Left kidney (tissue), 8 donors: ENCODE measurements at places on chromosomes 13 and 19.

DNA sequence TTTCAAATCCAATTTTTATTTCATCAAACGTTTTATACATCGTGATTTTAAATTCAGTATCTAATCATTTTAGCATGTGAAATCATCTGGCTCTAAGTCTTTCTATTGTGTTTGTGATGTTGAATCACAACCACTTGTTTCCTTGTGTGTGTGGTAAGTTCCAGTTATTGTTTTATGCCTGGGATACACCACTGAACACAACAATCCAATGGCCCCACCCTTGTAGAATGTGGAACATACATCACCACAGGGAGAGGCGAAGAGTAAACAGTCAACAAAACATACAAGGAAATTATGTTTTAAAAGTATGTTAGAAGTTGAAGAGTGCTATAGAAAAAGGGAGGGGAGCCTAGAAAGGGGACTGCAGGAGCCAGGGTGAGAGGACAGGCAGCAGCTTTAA, 100.5 kb downstream of the EPSTI1 start:
- no peak for DNase-seq

DNA sequence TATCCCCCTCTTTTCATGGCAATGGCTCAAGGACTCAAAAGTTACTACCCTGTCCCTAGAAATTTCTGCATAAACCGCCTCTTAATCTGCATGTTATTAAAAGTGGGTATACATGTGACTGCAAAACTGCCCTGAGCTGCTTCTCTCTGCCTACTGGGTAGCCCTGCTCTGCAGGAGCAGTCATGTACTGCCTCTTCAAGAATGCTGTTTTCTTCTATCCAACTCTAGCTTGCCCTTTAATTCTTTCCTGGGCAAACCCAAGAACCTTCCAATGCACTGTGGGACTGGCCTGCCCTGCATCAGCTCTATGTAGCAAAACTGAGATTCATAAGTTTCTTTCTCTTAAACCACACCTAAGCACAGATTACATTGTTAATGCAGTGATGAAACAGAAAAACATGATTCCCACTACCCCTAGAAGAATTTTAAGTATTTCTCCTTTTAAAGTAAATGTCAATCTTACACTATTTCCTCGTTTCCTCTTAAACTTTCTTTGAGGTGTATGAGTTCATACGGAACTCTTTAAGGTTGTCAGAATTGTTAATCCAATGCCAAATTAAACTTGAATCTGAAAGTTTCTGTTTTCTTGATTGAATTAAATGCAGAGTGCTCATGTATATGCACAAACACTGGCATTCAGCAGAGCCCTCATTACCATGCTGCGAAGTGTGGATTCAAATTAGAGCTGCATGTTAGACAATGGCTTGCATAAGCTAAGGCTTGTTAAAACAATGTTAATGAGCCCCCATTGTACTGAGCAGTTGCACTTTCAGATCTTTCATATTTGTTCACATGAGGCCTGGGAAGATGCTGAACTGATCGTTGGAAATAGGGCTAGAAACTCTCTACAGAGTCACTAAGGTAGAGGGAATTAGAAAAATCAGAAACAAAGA, 669.9 kb upstream of the PCDH20 start:
- DNase-seq = no peak

- DNase-seq = no peak
These were observed 77.3 kb upstream of the GPR183 start for GRCh38 chr13:99384468-99384867.

DNA sequence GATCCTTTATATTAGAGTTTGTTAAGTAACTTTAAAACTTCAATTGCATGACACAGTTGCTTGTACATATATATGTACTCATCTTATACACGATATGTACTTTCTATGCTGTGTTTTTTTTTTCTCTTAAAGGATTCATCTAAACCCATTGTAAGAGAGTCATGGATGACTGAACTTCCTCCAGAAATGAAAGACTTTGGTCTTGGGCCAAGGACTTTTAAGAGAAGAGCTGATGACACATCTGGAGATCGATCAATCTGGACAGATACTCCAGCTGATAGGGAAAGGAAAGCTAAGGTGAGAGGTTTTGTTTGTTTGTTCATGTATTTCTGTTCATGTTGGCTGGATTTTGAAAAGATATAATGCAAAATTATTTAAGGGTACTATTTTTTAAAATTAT, 26.0 kb downstream of the GPALPP1 start:
- no peak for DNase-seq

- no peak for DNase-seq
These were observed 99.7 kb downstream of the PCDH9 start for GRCh38 chr13:67130444-67130843.

GRCh38 chr19:52270266-52270885, 989 bp downstream of the ZNF766 start:
- peak; percentile 11 for DNase-seq

GRCh38 chr19:44807162-44807561, 1.7 kb upstream of the BCAM start:
- no peak for DNase-seq

DNA sequence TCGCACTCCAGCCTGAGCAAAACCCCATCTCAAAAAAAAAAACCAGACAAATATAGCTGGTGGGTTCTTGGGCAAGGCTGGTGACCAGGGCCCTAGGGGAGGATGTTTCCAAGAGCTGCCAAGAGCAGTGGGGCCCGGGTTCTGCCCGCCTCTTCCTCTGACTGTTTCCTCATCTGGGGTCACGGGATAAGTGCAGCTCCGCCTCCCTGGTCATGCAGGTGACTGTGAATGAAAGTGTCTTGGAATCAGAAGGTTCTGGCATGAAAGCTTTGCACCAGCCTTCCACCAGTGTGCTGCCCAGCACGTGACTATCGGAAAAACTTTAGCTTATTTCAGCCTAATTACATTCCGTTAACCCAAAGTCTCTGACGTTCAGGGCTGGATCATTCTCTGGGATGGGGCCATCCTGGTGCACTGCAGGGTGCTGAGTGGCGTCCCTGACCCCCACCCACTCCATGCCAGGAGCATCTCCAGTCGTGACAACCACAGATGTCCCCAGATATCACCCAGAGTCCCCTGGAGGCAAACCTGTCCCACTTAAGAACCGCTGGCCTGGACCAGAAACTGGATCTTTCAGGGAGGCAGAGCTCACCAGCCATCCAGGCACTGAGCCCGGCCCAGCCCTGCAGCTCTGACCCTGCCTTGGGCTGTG, 85.6 kb downstream of the GNG7 start:
- no peak for DNase-seq

DNA sequence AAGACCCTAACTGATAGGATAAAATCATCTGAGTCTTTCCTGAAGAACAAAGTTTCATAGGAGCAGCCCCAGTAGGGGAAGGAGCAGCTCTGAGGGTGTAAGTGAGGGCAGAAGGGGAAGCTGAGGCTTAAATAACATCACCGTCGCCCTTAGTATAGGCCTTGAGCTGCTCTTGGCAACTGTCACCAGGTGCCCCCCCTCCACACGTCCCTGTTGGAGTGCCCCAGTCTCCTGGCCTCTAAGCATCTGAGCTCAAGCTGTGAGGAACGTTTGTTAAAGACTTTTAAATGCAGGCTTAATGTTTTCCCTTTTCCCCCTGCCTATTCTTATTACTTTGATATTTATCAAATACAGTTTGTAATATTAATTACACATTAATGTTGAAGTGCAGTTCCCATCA, 170.6 kb downstream of the ZIC5 start:
- no peak for DNase-seq

DNA sequence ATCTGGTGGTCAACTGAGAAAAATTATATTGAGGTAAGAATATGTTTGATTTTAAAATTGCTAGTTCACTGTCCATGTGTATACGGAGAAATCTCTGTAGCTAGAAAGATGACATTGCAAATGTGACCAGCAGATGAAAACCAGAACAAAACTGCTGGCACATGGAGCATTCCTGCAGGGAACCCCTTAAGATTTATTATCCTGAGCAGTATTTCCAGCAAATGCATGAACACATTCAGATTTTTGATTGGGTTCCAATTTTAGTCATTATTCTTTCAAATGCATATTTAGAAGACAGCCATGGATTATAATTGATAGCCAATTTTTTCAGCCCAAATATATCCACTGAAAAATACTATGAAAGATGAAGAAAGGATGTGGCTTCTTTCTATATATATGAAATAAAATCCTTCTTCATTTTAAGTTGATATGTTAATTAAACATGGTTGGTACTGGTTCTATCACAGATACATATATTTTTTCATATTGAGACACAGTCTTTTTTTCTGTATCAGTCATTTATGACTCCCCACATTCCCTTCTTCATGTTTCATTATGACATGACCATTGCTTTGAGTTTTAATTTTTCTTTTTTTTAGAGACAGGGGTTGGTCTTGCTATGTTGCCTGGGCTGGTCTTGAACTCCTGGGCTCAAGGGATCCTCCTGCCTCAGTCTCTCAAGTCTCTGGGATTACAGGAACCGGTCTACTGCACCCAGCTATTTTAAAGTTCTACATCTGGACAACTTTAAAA, 376.5 kb downstream of the KLF12 start:
- DNase-seq = no peak

DNA sequence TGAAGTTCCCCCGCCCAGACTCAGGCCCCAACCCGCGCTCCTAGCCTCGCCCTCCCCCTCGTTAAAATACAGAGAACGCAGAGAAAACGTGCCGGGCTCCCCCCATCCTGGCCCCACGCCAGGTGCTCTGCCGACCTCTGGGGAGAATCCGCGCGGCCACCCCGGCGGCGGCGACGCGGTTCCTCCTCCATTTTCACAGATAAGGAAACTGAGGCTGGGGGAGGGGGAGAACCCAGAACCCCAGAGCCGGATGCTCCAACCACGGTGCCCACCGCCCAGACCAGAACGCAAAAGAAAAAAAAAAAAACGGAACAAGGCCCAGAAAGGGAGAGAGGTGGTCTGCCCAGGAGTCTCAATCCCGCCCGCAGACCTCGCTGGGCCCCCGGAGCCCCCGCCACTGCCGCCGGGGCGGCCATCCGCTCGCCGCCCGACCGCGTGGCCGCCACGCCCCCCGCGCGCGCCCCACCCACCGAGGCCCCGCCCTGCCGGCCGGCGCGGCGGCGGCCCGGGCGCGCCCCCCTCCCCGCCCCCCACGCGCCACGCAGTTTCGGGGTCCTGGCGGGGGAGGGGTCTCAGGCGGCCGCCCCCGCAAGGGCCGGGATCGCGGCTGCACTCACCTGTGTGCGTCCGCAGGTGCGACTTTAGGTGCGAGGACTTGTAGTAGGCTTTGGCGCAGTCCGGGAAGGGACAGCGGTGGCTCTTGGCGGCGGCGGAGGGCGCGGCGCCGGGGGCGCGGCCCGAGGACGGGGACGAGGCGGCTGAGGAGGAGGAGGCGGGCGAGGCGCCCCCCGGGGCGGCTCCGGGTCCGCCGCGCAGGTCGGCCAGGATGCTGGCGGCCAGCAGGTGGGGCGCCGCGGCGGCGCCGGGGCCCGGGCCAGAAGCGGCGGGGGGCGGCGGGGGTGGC, 703 bp downstream of the KLF16 start:
- no peak for DNase-seq

DNA sequence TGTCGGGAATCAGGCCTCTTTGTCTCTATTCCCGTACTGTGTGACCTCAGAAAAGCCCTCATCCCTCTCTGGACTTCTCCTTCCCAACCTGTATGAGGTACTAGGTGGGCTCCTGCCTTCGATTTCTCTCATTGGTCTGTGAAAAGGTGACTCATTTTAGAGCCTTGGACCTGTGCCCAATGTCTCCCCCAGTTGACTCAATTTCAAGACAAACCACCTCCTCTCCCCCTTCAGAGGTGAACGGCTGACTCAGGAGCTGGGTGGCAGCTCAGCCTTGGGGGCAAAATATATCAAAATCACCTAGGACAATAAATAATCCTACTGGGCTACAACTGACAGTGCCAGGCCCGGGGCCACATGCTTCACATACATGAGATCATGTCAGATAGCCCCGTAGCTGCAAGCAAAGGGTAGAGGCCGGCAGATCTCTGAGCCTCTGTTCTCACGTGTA, 630 bp downstream of the COQ8B start:
- DNase-seq = no peak

DNA sequence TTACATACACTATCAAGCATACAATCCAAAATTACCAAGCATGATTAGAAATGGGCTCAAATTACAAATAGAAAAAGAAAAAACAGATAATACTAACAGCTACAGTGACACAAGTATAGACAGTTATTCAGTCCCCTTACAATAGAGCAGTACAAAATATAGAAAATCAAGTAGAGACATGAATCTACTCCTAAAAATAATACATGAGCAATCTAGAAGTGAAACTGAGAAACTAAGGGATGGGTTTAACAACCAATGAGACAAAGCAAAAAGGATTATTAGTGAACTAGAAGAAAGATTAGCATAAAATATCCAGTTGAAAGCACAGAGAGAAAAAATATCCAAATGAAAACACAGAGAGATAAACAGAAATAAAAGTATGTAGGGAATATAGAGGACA, 426.7 kb downstream of the TBC1D4 start:
- DNase-seq = no peak

GRCh38 chr13:66266761-66267160, 963.4 kb downstream of the PCDH9 start:
- DNase-seq = no peak

GRCh38 chr19:3007975-3008374, 21.1 kb downstream of the TLE2 start:
- DNase-seq = no peak

DNA sequence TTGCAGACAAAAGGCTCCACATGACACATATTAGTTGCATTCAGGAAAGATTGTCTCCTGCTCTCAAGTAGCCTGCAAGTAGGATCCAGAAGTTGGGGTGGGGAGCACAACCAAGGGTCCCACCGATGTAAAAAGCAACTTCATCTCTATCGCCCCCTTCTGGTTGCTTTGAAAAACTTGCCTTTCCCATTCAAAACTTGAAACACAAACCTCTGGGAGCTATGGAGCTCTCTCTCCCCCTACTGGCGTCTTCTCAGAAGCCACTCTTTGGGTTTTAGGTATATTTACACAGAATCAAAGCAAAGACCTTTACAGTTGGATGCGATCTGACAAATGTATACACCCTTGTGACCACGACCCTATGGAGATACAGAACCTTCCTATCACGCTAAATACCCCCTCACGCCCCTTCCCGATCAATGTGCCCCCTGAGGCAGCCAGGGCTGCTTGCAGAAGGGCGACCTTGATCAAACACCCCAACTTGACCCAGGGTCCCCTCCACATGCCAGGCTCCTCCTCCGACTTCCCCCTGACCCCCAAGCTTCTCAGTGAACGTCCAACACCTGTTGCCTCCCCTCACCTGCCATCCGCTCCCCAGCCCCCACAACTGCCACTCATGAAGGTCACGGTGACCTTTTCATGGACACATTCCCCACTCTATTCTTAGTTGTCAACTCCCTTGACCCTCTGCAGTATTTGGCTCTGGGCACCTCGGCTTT, 10.1 kb downstream of the NOSIP start:
- peak; percentile 88 for DNase-seq

- DNase-seq = no peak
These were observed 251.1 kb downstream of the EFNB2 start for GRCh38 chr13:106284358-106284757.

DNA sequence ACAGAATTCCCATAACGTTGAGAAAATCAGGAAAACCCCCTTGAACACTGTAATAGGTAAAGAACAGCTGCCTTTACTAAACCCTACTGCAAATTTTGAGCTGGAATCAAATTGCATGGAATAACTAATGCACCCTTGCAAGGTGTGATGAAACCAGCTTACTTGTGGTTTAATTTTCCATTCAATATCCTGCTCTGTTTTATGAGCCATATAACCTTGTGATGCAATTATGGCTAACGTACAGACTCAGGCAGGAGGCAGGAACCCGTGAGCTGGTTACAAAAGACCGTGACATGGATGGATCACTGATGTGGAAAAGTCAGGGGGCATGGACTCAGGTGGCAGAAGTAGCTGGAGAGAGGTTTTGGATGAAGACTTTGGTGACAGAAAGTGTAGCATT, 438.6 kb downstream of the COG6 start:
- DNase-seq = no peak

GRCh38 chr13:113267642-113268405, 29.2 kb upstream of the LAMP1 start:
- no peak for DNase-seq

GRCh38 chr13:51479199-51479523, 26.3 kb upstream of the INTS6 start:
- no peak for DNase-seq
